Foreskin melanocyte (primary cell): ENCODE measurements at places on chromosomes 1 and 21.
A peak's percentile ranks its signal among the peaks of the same experiment; 100 is the strongest.

- no peak for DNase-seq
Observed at GRCh38 chr1:114342376-114342775, 168.6 kb downstream of the TRIM33 start.

DNA sequence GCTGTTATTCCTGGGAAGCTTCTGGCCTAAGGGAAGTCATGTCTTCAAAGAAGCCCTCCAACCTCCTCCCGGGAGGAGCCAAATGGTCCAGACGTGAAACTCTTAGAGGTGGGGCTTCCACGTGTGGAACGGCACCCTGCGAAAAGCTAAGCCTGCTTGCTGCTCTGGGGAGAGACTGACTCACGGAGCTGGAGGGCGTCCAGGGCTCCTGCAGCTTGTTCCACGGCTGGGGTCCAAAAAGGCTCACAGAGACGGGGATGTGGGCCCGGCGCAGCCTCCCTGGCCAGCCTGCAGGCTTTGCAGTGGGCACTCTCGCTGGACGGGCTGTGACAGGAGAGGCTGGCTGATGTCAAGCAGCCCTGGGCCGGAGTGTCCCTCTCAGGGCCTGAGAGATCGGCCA lies 105.1 kb downstream of the COLGALT2 start:
- no peak for DNase-seq

GRCh38 chr1:56370513-56370912 lies 208.8 kb downstream of the PLPP3 start:
- no peak for DNase-seq

GRCh38 chr1:90045853-90046563 lies 51.1 kb downstream of the ZNF326 start:
- peak; percentile 16 for DNase-seq

- DNase-seq: no peak
Observed at GRCh38 chr1:59238333-59238934, 58.5 kb upstream of the FGGY start.

GRCh38 chr1:33328817-33329216 lies 7.9 kb upstream of the A3GALT2 start:
- no peak for DNase-seq

GRCh38 chr1:24884751-24885150 lies 45.3 kb downstream of the RUNX3 start:
- no peak for DNase-seq

- DNase-seq: no peak
Observed at GRCh38 chr1:118948846-118949245, 39.3 kb downstream of the TBX15 start.

DNA sequence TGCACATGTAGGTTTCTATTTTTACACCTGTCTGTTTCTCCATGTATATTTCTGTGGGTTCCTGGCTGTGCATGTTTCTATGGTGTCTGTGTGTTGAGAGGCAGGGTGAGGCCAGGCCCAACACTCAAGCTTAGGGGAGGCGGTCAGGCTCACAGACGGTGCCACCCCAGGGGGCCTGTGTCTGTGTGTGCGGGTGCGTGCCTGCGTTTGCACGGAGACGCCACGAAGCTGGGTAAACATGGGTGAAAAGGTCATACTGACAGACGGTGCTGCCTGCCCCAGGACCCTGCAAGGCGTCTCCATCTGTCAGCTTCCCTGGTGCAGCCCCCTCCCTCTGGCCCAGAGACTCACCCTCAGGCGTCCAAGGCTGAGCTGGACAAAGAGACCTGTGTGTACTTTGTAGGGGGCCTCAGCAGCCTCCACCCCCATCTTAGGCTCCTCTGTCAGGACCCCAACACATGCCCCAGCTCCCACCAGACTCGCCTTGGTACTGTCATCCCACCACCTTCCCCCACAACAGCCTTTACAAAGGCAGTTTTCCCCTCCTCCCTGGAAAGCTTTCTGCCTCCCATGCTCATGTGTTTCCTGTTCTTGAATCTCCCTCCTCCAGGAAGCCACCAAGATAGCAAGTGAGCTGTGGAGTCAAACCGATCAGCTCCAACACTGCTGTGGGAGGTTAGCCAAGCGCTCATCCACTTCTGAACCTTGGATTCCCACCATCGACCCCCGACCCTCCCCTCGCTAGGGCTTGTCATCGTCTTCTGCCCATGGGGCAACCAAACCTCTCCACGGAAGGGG lies 34.1 kb downstream of the PTPRF start:
- DNase-seq: peak; percentile 10

DNA sequence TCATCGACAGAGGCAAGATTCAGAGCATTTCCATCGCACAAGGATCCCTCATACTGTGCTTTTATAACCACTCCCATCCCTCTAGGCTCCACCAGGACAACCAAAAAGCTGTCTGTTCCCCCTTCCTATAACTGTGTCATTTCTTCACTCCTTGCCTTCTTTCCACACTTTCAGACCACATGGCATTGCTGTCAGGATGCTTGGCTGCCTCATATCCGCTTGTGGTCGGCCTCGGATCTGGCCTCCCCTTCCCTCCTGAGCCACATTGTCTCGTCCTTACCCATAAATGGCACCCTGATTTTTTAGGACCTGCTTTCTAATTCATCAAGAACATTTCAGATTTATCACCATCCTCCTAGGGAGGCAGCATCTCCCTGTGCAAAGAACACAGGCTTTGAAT lies 80.5 kb downstream of the HIVEP3 start:
- DNase-seq: no peak

DNA sequence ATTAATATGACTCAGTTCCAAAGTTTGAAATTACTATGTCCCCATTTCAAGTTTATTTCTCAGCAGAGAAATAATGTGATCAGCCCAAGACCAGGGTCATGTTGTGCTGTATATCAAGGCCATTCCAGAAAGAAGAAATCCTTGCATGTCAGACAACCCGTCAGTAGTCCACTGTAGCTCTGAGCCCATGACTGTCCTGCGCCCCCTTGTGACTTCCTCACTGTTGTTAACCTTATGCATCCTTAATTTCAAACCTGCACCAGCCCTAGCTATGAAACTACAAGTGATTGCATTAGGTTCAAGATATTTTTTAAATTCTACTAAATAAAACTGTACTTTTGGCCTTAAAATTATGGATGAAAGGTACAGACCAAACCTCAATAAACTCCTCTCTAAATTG lies 133.0 kb downstream of the LRRC7 start:
- DNase-seq: no peak

- no peak for DNase-seq
Observed at GRCh38 chr1:115983584-115983983, 7.3 kb downstream of the SLC22A15 start.

DNA sequence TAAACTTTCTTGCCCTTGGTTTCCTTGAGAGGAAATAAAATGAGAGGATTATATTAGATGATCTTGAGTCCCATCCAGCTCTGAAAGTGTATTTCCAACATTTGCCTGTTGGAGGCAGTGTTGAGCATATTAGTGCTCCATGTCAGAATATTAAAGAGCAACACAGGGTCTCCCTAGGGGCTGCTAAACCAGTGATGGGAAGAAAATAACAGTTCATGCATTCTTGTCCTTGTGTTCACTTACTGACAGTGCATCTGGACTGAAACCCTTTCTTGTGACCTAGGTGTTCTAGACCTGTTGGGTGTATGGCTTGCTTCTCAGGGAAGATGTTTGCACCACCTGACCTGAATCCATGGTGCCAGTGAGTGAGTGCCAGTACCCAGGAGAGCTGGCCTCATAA lies 124.7 kb upstream of the KIAA0040 start:
- DNase-seq: no peak

DNA sequence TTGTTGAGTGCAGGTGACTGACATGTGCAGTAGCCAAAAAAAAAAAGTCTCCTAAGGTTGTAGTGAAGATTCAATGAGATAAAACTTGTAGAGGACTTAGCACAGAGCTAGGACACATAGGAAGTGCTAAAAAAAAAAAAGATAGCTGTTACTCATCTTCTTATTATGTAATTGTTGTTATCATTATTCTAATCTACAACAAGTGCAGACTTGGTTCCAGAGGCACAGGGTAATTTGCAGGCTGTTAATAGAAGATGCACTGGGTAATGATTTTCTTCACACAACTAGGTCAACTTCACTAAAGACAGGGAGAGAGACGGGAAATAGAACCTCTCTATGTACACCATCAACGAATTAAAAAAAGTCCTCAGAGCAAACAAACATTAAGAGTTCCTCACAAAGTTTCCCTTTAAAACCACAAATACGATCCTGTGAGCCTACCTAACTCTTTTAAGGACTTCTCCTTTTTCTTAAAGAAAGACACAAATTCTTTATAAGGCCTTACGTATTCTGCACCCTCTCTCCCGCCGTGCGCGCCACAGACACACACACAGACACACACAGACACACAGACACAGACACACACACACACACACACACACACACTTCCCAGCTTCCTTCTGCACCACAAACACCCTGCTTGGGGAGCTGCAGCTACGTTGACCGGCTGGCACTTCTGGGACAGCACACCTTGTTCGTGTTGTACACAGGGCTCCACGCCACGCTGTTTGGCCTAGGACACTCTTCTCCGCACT lies 49.8 kb upstream of the GADD45A start:
- no peak for DNase-seq

GRCh38 chr1:202143011-202143767 lies 1.3 kb downstream of the ARL8A start:
- DNase-seq: no peak

DNA sequence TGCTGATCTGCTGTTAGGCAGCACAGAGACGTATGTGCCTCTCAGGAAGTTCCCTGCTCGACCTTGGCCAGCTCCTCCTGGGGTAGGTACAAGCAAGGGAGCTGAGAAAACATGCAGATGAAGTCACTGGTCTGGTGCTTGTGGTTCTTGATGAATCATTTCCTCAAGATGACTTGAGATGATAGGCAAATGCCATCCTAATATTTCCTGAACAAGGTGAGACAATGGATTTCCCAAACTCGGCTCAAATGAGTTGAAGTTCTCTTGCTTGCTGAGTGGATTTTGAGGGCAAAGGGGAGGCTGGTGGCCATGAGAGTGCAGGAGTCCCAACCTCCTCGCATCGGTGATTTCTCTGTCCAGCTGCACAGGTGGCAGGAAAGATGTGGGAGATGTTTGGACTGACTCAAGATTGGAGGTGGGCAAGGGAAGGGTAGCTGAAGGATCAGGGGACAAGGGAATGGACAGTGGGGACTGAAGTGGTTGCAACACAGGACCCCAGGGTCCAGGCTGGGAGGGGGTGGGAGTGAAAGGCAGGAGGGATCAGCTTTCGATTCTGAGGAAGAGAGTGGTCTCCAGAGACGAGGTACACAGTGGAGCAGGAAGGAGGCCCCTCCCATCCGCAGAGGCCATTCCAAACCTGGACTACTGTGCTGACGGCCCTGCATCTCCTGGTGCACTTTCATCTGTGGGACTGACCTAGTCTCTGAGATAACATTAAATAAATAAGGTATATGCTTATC lies 63.9 kb downstream of the CAPN2 start:
- no peak for DNase-seq

DNA sequence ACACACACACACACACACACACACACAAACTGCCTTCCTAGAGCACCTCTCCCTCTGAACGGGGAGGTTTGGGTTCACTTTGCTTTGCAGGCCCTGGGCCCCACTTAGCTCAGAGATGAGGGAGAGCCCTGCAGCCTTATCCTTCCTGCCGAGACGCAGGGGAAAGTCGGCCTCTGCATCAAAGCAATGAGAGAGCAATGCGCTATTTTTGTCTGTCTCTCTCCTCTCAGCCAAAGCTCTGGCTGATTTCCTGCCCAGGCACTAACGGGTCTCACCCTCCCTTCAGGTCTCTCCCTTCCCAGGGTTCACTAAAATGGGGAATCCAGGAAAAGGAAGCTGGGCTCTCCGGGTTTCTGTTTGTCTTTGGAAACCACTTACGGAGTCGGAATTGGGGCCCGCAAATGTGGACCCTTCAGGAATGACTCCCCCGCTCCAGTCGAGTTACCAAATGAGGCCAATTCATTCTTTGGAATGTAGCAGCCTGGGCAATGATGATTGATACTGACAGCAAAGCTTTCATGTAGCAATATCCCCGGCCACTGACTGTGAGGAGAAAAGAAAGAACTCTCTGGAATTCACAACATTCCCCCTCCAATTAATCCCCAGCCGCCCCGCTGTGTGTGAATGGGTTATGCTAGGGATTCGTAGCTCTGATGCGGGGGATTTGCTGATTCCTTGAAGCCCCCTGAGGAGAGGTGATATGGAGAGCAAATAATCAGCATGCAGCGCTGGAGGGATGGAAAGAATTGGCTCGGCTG lies 61.5 kb upstream of the WLS start:
- no peak for DNase-seq

DNA sequence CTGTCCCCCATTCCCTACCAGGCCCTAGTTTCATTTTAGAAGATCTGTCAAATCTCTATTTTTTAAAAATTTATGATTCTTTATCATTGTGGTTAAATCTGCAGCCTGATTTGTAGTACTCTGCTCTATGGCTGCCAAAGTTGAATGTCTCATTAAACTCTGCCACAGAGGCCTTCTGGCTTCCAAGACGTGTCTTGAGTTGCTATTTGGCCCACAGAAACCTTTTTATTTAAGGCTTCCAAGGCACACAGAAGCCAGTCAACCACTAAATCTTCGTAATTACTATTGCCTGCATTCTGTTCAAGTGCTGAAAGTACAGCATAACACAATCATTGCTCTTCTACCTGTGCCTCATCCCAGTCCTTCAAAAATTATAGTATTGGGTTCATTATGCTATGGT lies 971.0 kb downstream of the NCAM2 start:
- no peak for DNase-seq

DNA sequence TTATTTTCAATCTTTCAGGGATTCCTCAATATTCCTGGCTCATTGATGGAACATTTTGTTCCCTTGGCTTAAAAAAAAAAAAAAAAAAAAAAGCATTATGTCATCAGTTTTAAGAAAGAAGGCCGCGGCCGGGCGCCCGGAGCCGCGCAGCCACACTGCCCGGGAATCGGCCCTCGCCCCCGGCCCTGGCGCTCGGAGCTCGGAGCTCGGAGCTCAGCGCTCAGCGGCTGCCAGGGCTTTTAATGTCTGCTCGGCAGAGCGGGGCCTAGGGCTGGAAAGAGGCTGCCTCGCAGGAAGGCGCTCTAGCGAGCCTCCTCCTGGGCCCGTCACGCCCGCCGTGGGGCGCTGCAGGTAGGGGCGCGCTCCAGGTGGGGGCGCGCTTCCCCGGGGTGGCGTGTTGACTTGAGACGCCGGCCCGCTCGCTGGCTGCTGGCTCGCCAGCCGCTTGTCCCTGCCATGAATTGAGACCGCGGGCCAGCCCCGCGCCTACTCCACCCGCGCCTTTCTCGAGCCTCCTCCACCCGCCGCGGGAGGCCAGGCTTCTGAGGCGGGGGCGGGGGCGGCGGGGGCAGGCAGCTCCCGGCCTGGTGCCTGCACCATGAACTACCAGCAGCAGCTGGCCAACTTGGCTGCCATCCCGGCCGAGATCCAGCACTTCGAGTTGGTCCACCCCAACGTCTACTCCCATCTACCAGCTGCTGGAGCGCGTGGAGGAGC lies 5.4 kb upstream of the TDRD5 start:
- DNase-seq: peak; percentile 13

- peak; percentile 57 for DNase-seq
Observed at GRCh38 chr21:16588433-16588860, 858.7 kb downstream of the USP25 start.

GRCh38 chr1:197994907-197995407 lies 77.8 kb downstream of the LHX9 start:
- DNase-seq: no peak

GRCh38 chr1:212315907-212316306 lies 30.7 kb downstream of the PPP2R5A start:
- peak; percentile 39 for DNase-seq
